GDM1 (cell line): ENCODE measurements at places on chromosomes 16 and 17.

GRCh38 chr16:78075800-78076199 is 23.7 kb upstream of the WWOX start:
- DNase-seq, result no peak

DNA sequence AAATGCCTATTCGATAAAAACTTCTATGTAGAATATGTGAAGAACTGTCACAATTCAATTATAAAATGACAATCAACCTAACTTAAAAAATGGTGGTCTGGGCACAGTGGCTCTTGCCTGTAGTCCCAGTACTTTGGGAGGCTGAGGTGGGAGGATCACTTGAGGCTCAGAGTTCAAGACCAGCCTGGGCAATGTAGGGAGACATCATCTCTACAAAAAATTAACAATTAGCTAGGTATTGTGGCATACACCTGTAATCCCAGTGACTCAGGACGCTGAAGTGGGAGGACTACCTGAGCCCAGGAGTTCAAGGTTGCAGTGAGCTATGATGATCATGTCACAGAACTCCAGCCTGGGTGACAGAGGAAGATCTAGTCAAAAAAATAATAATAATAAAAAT is 18.6 kb upstream of the METTL9 start:
- DNase-seq, result no peak

GRCh38 chr17:82943339-82943738 is 103.5 kb upstream of the ZNF750 start:
- no peak for DNase-seq

GRCh38 chr17:57288040-57288772 is 31.9 kb downstream of the MSI2 start:
- DNase-seq, result no peak

DNA sequence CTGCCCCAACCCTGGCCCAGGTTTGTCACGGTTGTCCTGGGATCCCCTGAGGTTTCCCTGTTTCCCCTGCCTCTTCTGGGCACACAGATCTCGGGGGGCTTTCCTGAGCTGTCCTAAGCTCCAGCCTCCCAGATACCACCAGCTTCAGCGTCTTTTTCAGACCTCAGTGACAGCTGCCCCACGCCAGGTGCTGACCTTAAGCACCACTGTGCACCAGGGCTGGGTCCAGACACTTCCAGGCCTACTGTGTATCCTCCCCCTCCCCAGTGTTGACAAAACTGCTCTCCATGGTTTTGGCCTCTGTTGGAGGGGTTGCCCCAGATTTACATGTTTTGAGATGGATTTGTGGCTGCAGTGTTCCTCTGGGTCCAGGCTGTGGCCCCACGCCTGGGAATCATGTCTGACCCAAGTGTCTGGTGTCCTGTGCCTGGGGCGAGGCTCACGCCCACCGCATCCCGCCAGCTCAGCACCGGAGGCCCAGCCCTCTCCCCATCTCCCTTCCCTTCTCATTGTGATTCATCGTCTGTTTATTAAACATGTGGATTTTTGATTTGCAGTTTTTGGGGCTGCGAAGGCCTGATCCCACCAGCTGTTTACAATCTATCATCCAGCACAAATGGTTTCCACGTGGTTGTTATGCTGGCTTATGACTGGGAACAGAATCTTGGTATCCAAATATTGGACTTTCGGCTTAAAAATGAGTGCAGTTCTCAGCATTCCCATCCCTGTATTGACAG is 82.1 kb downstream of the METRNL start:
- DNase-seq, result no peak

- no peak for DNase-seq
These were observed 47.9 kb downstream of the TOX3 start for GRCh38 chr16:52499060-52499440.

GRCh38 chr17:30091771-30092170 is 24.8 kb upstream of the NSRP1 start:
- no peak for DNase-seq

DNA sequence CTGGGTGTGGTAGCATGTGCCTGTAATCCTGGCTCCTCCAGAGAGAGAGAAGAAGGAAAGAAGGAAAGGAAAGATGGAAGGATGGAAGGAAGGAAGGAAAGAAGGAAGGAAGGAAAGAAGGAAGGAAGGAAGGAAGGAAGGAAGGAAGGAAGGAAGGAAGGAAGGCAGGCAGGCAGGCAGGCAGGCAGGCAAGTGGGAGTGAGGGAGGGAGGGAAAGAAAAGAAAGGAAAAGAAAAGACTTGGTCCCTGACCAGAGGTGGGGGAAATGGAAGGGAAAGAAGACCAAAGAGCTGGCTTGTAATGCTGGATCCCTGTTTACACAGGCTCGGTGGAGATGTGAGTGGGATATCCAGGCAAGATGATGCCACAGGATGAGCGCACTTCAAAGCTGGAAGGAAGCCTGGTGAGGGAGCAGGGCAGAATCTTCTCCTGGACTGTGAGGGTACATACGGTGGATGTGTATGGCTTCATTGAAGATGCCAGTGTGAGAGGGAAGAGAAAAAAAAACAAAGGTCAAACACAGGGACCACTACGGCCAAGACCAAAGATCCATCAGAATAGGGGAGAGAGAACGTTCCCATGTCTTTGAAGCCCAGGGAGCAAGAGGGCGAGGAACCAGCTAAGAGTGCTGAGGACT is 2.1 kb downstream of the CES1 start:
- no peak for DNase-seq

- DNase-seq, result no peak
These were observed 1.2 kb downstream of the ASGR1 start for GRCh38 chr17:7177954-7178477.

DNA sequence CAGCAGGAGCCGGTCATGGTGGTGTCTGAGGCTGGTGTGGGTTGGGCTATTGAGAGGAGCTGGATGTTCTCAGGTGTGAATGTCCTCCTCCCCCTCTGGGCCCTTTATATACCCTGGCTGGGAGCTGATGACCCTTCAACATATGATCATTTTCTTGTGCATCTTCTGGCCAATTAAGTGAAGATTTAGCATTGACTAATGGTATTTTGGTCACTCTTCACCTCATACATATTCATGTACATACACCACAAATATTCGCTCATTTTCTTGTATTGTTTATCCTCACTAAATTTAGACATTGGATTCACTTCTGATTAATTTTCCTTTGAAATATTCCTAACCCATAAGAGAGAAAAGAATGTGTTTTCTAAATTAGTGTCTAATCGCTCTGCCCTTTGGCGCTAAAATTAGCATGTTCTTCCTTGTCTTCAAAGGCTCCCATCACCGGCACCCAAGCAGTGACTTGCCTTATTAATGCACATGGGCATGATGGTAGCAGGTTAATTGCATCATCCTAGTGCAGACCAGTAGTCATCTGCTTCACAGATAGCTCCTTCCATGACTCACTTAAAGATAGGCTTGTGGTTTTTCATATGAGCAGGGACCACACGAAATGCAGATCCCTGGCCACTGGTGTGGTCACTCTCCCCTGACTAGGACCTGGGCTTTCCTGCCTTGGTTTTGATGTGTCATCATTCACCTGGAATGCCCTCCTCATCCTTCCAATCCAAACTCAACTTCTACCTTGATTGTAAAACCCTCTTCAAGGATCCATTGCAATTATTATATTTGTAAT is at the start of gene KRTAP2-4:
KRTAP2-4 (minus strand) TSS at position 51 of the 796 bp plus-strand sequence; CDS start at position 17, 34 bp downstream.
- DNase-seq, result no peak

- no peak for DNase-seq
These were observed 23.8 kb downstream of the ENGASE start for GRCh38 chr17:79098282-79098867.

DNA sequence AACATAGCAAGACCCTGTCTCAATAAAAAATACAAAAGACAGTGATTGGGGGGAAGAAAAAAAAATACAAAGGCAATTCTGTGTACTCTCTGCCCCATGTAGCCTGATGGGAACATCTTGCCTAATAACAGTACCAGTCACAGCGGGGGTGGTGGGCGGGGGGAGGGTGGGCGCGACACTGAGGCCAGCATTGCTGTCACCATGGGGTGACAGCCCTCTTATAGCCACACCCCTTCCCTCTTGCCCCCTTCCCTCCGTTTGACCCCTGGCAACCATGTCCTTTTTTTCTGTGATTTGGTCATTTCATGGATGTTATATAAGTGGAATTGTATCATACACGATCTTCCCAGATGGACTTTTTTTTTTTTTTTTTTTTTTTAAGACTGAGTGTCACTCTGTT is 80.9 kb downstream of the DNAH17 start:
- no peak for DNase-seq
